ENCODE measurements at places on chromosomes 5 and 9.

GRCh38 chr5:90472783-90473395 lies 1.7 kb downstream of the MBLAC2 start:
- no peak for DNase-seq

DNA sequence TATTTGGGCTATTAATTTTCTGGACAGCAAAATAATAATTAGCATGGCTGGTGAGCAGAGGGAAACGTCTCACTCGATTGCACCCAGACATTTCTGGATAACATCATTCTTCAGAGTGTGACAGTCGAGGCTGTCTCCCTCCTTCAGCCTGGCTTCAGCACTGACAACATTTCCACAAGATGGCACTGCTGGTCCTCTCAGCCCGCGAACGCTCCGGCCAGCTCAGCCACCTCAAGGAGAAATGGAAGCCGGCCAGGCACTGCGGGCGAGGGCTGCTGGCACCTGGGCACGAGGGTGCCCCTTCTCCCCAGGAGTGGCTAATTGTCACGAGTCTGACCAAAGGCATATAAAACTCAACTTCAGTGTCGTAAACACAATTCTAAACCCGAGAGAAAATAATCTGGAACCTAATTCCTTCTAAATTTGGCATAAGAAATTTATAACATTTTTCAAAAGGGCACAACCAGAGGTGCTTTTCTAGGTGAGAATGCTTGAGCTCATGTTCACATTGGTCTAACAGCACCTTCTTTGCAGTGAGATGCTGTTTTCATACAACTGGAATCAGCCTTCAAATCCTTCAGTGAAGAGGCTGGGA lies 65.9 kb downstream of the DAP start:
- DNase-seq: peak; percentile 64

- DNase-seq: no peak
These were observed 43.6 kb downstream of the SEMA5A start for GRCh38 chr5:9502050-9502834.

DNA sequence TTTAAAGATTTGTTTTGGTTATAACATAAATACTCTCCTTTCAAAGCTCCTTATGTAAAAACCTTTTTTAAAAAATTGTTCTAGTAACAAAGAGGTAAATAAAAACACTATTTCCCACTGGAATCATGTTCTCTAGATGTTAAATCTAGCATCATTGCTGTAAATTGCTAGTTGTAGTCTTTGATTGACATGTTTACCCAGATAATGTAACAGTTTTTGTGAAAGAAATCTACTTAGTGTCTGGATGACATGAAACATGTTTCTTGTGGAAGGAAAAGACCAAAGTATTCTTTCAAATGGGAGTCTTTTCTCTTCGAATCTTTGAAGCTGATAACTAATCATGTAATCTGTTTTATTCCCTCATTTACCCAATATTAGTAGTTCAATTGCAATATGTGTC lies 1565.9 kb upstream of the WWC1 start:
- DNase-seq: no peak

DNA sequence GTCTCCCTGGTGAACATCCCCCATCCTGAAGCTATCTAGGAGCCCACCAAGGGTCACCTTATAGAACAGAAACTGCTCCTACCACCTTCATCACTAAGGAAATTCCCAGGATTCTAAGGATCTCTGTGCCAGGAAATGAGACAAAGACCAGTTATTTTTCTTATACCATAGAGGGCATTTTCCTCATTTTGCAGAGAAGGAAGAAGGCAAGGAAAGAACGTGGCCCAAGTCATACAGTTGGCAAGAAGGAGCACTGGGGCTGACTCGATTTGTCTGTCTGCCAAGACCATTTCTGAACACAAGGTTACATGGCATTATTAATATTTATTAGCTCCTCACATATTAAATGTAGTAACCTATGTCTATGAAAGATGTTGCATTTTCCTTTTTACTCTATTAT lies 49.6 kb upstream of the TNFSF15 start:
- DNase-seq: no peak

- no peak for DNase-seq
These were observed 13.7 kb upstream of the DENND1A start for GRCh38 chr9:123943671-123944070.

GRCh38 chr5:150573216-150573615 lies 65.3 kb downstream of the NDST1 start:
- DNase-seq: no peak

DNA sequence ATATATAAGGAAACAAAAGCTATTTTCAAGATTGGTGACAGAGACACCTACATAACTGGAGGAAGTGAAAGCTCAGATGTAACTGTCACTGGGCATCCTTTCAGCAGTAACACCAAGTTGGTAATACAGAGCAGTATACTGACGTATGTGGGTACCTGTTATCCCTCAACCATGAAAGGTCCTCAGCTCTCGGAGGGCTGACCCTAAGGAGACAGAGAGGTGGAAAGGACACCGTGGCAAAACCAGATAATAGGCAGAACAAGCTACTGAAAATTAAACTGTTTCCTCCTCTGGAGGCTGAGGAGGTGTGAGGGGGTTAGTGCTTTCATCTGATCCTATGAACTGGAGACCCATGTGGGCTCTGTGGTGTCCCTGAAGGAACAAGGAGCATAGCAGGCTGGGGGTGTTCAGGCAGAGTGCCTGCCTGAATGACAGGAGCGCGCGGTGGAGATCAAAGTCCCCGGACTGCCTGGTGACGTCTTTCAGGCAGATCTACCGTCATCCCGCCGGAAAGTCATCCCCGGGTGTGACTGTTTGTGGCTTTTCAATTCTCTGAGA lies 130.2 kb upstream of the FSTL4 start:
- DNase-seq: no peak

GRCh38 chr5:100758306-100758705 lies 144.8 kb downstream of the ST8SIA4 start:
- DNase-seq: no peak

DNA sequence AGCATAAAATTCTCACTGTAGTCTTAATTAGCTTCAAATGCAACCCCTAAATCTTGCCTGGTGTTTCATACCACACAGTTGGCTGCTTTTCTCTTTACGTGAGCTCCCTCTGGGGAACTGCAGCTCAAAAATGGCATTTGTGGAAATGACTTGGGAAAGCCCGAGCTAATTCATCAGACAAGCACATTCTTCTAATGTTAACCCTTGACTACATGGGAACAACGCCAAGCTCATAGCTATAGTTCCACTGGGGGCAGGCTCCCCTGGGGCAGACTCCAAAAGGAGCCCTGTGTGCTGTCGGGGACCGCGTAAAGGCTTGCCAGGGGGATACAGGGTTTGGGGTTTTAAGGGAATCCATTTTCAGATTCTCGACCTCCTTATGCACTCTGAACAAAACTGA lies 301.4 kb upstream of the DAP start:
- no peak for DNase-seq

GRCh38 chr9:83406921-83407320 lies 131.3 kb downstream of the FRMD3 start:
- DNase-seq: no peak

DNA sequence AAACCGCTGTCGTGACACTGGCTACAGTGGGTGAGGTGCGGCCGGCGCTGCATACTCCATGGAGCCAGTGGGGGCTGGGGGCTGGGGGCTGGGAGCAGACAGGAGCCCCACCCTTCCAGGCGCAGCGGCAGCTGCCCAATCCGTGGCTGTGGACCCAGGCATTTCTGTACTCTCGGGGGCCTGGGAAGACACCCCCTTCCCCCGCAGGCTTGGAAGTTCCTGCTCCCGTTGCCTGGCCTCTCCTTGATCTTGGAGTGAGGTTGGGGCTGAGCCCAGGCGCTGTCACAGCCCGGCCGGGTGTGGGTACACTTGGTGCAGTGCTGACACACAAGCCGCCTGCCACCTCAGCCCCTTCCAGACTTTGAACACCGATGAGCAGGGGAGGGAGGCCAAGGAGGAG lies 27.7 kb upstream of the GGTA1 start:
- DNase-seq: no peak

- no peak for DNase-seq
These were observed 101.7 kb downstream of the SNCAIP start for GRCh38 chr5:122413722-122414121.

DNA sequence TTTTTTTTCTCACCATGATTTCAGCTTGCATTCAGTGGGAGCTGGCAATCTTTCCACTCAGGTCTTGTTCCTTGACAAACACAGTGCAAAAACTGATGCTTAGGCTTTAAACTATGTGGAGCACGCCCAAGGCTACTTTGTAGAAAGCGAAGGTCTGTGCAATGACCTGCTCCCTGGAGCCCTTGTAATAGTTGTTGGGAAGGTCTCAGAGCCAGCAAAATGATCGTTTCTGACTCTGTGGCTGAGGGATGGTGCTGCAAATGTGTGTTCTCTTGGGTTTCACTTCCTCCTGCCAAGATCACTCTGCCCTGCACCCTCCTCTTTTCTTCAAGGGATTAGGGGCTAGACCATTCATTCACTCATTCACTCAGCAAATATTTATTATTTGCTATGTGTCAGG lies 249.7 kb upstream of the MAP3K1 start:
- no peak for DNase-seq

DNA sequence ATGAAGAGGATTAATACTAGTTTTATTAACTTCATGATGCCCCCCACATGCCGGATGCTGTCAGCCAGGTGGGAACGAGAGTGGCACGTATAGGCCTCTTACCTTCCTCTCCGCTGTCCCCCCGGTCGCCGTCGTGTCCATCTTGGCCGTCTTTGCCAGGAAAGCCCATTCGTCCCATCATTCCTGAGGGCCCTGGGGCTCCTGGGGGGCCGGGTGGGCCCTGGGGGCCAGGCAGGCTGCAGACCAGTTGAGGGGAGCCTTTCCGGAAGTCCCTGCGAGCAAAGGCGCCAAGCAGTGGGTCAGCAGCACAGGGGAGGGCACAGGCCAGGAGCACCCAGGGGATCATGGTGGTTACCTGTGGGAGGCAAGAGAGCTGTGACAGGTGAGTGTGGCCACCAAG lies 15.8 kb downstream of the C1QTNF2 start:
- no peak for DNase-seq

DNA sequence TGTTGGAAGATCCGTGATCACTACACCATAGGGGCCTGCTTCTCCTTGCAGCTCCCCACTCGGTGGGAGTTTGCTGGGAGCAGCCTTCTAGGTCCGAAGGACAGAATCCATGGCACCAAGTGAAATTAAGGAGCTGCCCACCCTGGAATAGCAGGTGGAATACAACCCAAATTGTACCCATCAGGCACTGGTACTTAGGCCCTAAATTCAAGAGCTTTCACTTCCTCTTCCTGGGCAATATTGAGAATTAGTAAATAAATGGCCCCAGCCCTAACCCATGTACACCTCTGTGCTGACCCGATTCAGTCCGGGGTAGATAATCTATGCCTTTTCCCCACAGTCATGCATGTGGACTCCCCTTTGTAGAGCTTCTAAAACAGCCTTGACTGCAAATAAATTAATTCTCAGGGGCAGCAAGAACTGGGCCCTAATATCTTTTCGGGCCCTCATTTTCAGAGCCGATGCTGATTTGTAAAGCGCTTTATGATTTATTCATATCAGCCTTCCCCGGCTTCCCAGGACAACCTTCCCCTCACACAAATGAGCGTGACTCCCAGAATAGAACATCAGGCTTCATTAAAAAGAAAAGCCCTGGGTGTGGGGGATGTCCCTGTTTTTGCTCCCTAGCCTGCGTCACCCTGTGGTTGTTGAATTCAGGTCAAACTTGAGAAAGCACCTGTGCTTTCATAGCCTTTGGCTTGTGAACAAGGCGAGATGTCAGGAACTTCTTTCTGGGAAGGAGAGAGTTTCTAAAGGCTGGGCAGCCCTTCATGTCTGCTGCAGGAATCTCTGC lies 126.1 kb upstream of the TBC1D2 start:
- DNase-seq: no peak

GRCh38 chr5:136466041-136466415 lies 100.7 kb upstream of the TRPC7 start:
- no peak for DNase-seq

DNA sequence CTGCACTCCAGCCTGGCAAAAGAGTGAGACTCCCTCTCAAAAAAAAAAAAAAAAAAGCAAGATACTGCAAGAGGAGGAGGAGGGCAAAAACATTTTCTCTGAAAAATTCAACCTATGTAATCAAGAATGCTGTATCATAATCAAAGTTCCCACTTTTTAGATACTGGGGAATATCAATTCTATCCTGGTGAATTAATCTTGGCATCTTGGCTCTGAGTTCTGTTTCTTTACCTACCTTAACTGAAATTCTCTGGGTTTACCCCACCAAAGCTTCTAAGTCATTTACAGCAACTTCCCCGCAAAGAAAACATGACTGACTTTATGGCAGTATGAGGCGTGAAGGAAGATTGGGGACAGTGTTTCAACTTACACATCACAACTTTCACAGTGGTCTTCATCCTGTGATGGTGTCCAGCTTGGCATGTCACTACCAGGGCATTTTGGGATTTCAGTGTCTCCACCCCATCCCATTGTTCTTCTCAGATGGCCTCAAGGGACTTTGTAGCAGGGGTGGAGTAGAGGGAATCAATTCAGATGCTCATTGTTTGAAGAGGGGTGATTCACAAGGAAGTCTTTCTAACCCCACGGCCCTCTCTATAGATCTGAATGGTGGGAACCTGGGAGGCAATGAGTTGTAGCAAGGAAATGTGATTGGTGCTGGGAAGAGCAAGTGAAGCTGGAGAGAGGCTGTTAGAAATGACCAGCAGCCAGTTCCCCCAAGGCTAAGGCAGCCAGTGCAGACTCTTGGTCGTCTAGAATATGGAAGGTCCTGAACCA lies 130.5 kb downstream of the SCAMP1 start:
- no peak for DNase-seq

DNA sequence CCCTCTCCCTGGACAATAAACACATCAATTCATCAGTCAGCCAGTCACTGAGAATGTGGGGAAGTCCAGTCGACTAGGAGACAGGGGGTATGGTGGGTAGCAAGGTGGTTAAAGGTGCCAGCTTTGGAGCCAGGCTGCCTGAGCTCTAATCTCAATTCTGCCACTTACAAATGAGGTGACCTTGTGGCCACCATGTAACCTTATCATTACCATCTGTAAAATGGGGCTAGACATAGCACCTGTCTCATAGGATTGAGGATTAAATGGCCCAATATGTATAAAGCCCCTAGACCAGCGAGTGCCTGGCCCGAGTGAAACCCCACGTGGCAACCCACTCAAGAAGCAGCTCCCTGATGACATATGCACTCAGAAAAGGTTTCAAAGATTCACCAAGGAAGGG lies 73.3 kb upstream of the TBC1D2 start:
- DNase-seq: no peak

GRCh38 chr5:172436078-172436878 lies 18.0 kb downstream of the SH3PXD2B start:
- DNase-seq: no peak

DNA sequence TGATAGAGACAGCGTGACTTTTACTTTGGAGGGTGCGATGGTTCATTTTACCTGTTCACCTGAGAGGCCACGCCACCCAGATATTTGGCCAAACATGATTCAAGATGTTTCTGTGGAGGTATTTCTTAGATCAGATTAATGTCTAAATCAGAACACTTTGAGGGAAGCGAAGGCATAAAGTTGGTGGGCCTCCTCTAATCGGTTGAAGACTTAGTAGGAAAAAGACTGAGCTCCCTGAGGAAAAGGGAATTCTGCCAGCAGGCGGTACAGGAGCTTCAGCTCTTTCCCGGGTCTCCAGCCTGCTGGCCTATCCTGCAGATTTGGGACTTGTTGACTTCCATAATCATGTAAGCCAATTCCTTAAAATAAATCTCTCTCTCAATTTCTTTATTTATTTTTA lies 7.0 kb upstream of the LAMC3 start:
- DNase-seq: no peak
